ENCODE measurements at places on chromosomes 1 and 21.
A peak's percentile ranks its signal among the peaks of the same experiment; 100 is the strongest.

- no peak for DNase-seq
These were observed 727.6 kb upstream of the CHRM3 start for GRCh38 chr1:238658763-238659162.

DNA sequence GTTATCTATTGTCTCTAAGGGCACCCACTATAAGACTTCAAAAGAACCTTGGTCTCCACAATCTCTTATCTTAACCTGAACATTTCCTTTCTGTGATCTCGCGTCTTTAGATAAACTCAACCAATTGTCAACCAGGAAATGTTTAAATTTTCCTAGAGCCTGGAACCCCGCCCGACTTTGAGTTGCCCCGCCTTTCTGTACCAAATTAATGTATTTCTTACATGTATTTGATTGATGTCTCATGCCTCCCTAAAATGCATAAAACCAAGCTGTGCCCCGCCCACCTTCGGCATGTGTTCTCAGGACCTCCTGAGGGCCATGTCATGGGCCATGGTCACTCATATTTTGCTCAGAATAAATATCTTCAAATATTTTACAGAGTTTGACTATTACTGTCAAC lies 5.9 kb upstream of the CXADR start:
- DNase-seq = no peak

DNA sequence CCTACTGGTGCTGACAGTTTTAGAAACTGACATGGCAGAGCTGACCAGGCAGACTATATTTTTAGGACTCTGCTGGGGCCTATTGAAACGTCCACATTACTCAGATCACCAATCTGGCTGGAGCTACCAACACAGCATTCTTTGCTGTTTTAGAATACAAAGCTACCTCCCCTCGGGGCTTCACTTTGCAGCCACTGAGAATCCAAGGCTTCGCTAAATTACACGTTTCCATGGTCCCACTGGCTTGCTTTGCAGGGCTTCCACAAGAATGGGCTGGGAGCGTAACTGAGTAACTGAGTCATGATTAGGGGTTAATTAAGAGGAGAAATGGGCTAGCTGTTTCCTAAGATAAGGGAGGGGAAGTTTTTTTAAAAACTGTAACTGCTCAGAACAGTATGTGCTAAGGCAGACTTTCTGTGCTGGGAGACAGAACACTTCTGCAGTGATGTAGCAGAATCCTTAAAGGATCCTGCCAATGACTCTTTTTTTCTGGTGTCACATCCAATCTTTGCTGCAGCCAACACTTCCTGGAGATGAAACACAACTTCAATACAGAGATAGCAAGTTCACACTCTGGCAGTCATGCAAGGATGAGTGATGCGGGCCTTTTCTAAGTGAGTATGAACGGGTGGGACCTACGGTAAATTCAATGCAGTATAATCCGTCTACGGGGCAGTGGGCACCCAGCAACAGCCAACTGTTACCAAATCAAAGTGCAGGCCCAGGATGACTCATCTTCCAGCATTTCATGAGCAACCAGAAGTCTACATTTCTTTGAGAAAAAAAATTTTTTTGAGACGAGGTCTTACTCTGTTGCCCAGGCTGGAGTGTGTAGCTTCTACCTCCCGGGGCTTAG lies 21.5 kb downstream of the NDUFS5 start:
- no peak for DNase-seq

DNA sequence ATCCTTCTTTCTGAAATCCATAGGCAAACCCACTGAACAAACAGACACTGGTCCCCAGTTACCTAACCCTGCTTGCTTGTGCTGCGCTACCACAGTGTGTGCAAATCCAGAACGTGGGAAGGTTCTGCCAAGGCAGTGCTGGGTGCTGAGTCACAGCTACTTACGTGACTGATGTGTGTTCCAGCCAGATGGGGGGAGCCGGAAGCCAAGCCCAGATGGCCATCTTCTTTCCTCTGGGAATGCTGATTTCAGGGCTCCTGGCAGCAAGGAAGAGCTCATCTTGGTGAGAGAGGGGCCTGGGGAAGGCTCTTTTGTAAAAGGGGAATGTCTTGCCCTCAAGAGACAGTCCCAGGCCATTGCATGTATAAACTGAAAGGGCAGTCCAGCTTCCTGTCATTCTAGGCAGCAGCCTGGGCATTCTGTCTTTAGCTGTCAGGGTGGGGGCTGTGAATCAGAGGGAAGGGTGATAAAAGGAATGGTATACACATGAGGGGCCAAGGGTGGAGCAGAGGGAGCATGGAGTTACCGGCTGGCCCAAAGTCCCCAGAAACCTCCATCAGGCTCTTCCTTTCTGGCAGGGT lies 54.1 kb downstream of the CD46 start:
- peak; percentile 12 for DNase-seq

DNA sequence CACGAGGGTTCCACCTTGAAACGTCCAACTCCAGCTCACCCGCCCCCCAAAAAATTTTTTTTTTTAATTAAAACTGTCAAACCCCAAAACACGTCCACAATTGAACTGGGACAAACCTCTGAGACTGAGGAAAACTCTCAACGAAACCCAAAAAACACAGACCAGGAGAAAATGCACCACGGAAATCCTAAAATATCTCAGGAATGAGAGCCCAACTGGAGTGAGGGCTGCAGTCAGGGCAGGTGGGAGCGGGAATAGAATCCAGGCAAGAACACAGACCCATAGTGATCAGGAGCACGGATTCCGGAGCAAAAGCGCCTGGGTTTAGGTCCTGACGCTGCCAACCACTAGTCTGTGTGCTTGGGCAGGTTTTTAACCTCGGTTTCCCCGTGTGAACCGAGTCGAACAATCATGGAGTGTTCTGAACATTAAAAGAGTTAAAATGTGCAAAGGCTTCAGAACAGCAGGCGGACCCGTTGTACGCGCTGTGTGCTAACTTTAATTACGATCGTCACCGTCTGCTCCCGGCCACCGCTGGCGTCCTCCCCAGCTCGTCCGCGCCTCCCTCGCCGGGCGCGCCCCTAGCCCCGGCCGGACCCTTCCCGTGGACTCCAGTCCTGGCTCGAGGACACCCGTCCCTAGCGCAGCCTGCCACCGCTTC lies 624 bp downstream of the ARHGAP29 start:
- peak; percentile 65 for DNase-seq

- DNase-seq = no peak
These were observed 391.9 kb downstream of the LMO4 start for GRCh38 chr1:87720561-87720960.

- DNase-seq = no peak
These were observed 9.3 kb upstream of the FAM89A start for GRCh38 chr1:231049121-231049979.

- DNase-seq = no peak
These were observed 461.5 kb upstream of the PROX1 start for GRCh38 chr1:213526306-213526705.

DNA sequence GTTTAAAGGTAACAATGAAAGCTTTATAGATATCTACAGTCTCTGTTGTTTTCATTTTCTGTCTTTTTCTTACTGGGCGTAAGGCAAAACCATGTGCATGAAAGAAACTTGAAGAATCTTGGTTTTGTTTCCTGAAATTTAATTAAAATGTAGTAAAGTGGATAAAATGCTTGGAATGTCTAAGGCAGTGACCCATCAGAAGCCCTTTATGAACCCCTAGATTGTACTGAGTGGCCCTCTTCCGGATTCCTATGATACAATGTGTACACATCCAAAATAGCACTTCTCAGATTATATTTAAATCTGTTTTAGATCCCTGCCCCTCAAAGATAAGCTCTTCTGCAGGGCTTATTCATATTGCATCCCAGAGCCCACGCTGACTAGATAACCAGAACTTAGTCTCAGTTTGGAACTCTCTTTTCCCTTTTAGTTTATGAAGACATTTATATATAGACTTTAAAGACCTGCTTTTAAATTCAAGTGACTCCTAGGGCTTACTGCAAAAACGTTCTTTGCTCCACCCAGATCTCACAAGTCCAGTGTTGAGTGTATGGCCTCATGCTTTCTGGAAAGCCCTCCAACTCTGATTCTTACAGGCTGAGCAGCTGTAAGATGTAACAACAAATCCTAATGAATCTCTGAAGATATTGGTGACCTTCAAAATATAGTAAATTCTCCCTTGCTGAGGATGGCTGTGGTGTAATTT lies 142.9 kb downstream of the LRRC7 start:
- no peak for DNase-seq

DNA sequence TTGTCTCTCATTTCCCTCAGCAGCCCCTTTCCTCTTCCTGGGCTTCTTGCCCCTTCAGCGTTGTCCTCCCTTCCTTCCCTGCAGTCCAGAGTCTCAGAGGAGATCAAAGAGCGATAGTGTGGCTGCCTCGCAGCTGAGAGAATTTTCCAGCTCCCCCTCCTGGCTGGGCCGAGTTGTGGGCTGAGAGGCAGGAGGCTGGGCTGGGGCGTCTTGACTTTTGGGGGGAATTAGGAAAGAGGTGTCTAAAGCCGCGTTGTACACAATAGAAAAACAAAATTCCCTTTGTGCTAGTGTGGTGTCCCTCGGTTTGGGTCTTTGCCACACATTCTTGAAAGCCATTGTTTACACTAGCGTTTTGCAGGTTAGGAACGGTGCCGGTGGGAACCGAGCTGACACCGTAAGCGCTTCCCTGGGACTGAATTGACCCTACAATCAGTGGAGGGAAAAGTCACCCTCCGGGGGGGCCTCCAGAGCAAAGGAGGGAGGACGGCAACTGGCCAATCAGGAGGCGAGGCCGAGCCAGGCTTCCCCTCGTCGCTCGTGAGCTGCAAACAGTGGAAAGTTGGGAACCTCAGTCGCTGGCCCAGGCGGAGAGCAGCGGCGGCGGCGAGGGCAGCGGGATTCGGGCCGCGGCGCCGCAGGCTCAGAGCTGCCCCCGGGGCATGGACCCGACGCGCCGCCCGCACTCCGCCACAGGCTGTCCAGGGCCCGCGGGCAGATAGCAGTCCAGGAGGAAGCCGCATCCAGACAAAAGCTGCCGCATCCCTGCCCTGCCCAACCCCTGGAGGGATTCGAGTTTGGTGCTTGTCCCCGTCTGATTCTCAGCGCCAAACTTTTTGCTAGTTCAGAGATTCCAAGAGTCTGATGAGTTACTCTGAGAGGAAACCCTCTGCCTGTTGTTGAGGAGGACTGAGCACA lies at the start of gene HMCN1:
HMCN1 (plus strand) TSS at position 574 of the 918 bp plus-strand sequence. CDS start 389 bp downstream, outside the sequence.
- peak; percentile 76 for DNase-seq

- DNase-seq = no peak
These were observed 168.5 kb downstream of the PSMG1 start for GRCh38 chr21:39014747-39015146.
